Activated CD4-positive, alpha-beta T cell treated with anti-CD3 and anti-CD28 coated beads, Interleukin-2, amount 50 U/mL, for 4 hours (primary cell): ENCODE measurements at places on chromosomes 2 and 18.

DNA sequence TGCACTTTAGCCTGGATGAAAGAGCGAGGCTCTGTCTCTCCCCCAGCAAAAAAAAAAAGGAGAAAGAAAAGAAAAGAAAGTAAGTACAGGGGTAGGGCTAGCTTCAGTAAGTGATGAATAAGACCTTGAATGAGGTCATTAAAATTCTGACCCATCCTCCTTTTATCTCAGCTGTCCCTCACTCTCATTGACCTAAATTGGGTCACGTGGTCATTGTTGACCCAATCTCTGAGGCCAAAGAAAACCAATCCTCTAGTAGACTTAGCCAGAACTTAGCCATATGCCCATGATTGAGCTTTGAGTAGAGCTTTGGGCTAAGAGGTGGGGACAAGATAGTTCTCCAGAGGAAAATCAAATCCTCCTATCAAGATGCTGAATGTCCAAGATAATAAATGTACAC, 149.3 kb downstream of the PDE11A start:
- no peak for DNase-seq

GRCh38 chr2:105299290-105299689, 30.2 kb downstream of the TGFBRAP1 start:
- no peak for DNase-seq

- no peak for DNase-seq
These were observed 47.2 kb downstream of the EML6 start for GRCh38 chr2:54770676-54771075.

GRCh38 chr2:127106457-127106990, 430 bp downstream of the BIN1 start:
- no peak for DNase-seq

GRCh38 chr2:134333646-134334189, 79.8 kb downstream of the MGAT5 start:
- DNase-seq = no peak

- no peak for DNase-seq
These were observed 91.2 kb downstream of the MTA3 start for GRCh38 chr2:42659609-42660008.

- DNase-seq = no peak
These were observed 302.6 kb upstream of the MC4R start for GRCh38 chr18:60675126-60675525.

GRCh38 chr2:237630216-237631000, 3.0 kb downstream of the LRRFIP1 start:
- no peak for DNase-seq

GRCh38 chr2:208406474-208407451, at the start of gene PTH2R:
Gene PTH2R (plus strand): TSS chr2:208406792. CDS start chr2:208407044, 252 bp downstream.
- no peak for DNase-seq

DNA sequence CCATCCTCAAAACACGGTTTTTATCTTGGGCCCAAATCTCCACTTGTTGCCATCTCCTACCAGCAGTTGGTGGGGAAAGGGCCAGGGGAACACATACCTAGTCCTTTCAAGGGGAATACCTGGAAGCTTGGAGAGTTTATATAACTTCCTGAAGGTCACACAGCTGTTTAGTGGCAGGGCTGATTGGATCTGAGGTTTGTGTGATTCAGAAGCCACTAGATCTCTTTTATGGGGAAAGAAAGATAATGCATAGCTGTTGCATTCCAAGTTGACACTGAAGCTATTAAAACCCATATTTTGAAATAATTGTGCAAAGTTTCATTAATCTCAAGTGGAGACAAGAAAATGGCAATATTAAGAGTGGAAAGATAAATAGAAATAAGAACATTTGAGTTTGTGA, 134.2 kb downstream of the PLCL1 start:
- no peak for DNase-seq

DNA sequence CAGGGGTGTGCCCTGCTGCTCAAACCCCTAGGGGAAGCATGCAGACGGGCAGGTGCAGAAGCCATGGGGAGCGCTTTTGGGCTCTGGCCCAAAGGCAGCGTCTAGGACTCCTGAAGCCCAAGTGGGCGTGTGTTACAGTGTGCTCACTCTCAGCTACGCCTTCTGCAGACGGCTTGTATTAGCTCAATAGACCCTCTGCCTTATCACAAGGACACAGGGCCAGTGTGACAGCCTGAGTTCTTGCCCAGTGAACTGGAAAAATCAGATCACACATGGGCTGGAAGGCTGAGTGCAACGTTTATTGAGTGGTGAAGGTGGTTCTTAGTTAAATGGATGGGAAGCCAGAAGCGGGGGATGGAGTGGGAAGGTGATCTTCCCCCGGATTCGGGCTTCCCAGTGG, 210.9 kb downstream of the CDH20 start:
- no peak for DNase-seq

DNA sequence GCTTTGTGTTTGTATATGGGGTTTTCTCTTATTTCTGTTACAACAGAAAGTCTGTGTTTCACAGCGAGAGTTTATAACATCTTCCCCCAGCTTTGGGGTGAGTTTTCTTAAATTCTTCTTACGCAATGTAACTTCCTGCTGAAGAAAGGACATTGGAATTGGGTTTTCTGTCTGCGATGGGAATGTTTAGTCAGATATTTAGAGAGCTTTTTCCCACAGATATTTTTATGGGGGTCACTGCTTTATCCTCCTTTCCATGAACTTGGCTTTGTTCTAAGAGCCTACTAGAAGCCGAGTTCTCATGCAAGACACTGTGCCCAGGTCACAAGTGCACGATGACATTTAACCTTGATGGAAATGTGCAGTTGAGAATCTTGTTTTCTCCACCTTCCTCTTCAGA, 22.1 kb downstream of the B3GNT2 start:
- DNase-seq = no peak

GRCh38 chr18:8052237-8052701, 485.2 kb downstream of the PTPRM start:
- DNase-seq = no peak

- no peak for DNase-seq
These were observed 27.6 kb downstream of the ANKMY1 start for GRCh38 chr2:240530181-240530580.

DNA sequence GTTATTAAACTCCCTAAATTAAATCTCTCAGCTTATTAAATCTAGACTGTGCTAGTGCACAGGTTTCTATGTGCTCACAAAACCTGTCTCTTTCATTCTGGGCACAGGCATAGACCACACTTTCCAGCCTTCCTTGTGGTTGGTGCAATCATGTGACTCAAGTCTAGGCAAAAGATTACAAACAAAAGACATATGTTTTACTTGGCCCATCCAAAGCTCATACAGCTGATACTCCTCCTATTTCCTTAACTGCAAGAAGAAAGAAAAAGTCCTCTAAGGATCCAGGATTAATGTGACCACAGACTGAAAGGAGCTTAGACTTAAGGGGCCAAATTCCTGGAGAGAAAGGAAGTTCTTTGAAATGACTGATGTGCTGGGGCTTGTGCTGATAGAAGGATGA, 731.3 kb upstream of the RAB6C start:
- DNase-seq = no peak
